ENCODE measurements at places on chromosomes 3 and 15. TPM values are rescaled to one million over a fixed set of nuclear protein-coding genes. Genes with fewer than 3 reads are reported as not detected.

Gene FMN1
- 3.1 TPM for total RNA-seq

- peaks cover 45% of the 10 kb centered on the region for H3K4me1 ChIP-seq
- H3K27me3 ChIP-seq = no peaks in the 10 kb centered on the region
- no peak overlapping the region for H3K4me3 ChIP-seq
- H3K36me3 ChIP-seq = no peaks in the 10 kb centered on the region
Observed at GRCh38 chr3:196419386-196419785, 12.8 kb downstream of the UBXN7 start.

GRCh38 chr3:18900994-18901393, 247.3 kb upstream of the KCNH8 start:
- no peaks in the 10 kb centered on the region for H3K36me3 ChIP-seq
- H3K4me1 ChIP-seq = no peaks in the 10 kb centered on the region
- no peak overlapping the region for H3K27ac ChIP-seq
- H3K27me3 ChIP-seq = no peaks in the 10 kb centered on the region
- H3K4me3 ChIP-seq = no peak overlapping the region

DNA sequence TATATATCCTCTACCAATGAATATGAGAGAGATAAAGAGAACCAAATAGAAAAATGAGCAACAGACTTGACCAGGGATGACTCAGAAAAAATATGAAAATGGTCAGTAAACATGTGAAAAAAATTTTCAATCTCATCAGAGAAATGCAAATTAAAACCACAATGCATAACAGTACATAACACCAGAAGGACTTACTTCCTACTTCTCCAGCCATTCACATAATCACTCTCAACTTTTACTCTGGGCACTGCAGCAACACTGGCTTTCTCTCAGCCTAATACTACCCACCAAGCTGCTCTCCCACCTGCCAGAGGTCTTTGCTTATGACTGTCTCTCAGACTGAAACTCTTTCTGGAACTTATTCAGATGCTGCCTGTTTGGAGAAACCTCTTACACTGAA, 49.4 kb downstream of the DPH6 start:
- H3K27me3 ChIP-seq = no peaks in the 10 kb centered on the region
- H3K4me3 ChIP-seq = no peak overlapping the region
- H3K27ac ChIP-seq = no peak overlapping the region
- no peaks in the 10 kb centered on the region for H3K36me3 ChIP-seq
- DNase-seq = no peak

- H3K4me3 ChIP-seq = no peak overlapping the region
- no peak for DNase-seq
- no peaks in the 10 kb centered on the region for H3K36me3 ChIP-seq
- no peaks in the 10 kb centered on the region for H3K27me3 ChIP-seq
- H3K4me1 ChIP-seq = no peaks in the 10 kb centered on the region
Observed at GRCh38 chr3:124263168-124263567, 271.2 kb upstream of the ROPN1 start.

DNA sequence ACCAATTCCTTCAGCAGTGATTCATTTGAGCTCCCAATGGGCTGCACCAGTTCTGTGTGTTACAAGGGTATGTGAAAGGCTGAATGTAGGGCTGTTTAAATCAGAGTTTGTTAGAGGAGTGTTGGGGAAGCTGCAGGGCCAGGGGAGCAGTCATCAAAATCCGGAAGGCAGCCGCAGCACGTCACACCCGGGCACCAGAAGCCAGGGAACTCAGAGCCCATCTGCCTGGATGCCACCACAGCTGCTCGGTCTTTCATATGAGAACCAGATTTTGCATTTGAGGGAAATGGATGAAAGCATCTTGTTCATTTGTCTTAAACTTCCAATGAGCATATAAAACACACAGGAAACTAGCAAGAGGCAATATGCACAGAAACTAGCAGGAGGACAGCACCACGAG, 24.2 kb upstream of the NEO1 start:
- H3K27ac ChIP-seq = no peak overlapping the region
- no peaks in the 10 kb centered on the region for H3K4me1 ChIP-seq
- no peak for DNase-seq
- H3K27me3 ChIP-seq = no peaks in the 10 kb centered on the region
- no peaks in the 10 kb centered on the region for H3K36me3 ChIP-seq

DNA sequence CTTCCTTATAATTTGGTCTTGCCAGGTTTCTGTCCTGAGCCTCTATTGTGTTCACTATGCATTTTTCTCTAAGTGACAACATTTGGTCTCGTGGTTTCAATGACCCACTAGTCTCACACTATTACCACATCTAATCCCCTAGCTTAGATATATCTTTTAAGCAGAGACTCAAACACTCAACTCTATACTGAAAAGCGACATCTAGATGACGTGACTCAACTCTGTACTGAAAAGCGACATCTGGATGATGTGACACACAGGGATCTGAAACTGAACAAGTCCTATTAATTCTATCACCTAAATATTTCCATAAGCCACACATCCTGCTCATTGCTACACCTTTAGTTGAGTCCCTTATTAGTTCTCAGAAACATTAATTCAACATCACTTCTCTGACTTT, 141.7 kb upstream of the MBNL1 start:
- no peaks in the 10 kb centered on the region for H3K36me3 ChIP-seq
- no peak overlapping the region for H3K27ac ChIP-seq

DNA sequence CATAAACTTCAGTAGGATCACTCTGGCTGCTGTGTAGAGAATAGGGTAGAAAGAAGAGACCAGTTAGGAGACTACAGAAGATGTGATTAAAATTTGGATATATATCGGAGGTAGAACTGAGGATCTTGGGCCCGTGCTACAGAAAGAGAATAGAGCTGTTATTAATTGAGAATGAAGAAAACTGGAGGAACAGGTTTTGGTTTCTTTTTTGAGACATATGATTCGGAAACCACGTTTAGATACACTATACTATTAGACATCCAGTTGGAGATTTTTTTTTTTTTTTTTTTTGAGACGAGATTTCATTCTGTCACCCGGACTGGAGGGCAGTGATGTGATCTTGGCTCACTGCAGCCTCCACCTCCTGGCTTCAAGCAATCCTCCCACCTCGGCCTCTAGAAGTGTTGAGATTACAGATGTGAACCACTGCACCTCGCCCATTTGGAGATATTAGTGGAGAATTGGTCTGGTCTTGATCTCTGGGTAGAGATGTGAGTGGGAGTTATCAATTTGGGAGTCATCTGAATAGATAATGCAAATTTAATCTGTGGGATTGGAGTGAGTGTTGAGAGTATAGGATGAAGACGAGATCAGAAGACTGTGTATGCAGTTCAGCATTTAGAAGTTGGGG, 50.9 kb downstream of the TCF12 start:
- no peak overlapping the region for H3K4me3 ChIP-seq
- H3K36me3 ChIP-seq = no peaks in the 10 kb centered on the region
- no peak overlapping the region for H3K27ac ChIP-seq
- peaks cover 27% of the 10 kb centered on the region for H3K4me1 ChIP-seq

DNA sequence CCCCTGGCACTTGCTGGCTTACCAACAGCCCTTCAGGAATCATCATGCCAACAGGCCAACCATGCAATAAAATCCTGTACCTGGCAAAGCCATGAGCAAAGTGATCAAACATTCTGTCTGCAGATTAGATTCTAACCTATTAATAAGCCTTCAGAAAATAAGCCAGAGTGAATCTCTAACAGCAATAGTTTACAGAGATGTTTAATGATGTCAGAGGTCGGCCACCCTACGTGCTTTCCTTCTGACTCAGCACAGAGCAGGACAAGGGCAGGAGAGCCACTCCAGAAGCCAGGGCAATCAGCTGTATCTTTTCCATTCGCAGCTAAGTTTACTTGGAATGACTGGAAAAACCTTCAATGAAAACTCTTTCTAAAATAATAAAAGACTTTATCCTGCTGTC, 13.1 kb downstream of the COL8A1 start:
- H3K4me1 ChIP-seq = no peaks in the 10 kb centered on the region
- DNase-seq = peak; percentile 67
- no peak overlapping the region for H3K4me3 ChIP-seq
- no peaks in the 10 kb centered on the region for H3K36me3 ChIP-seq

DNA sequence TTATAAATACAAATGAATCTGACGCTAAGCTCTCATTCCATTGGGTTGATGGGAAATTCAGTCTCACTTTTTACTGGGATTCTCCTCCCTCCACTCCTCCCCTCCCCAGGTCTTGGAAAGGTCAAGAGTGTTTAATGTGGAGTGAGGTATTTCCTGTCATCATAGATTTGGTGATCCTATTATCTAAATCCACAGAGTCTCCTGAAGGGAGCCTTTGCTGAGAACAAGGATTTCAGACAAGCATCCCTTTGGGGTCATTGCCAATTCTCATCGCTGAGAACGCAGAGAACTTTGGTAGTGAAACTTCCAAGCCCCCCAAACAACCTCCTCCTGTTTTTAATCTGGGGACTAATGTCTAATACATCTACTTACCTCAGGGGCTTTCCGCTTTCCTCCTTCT, 297.9 kb downstream of the OTOL1 start:
- no peak overlapping the region for H3K4me3 ChIP-seq
- no peaks in the 10 kb centered on the region for H3K4me1 ChIP-seq
- no peaks in the 10 kb centered on the region for H3K27me3 ChIP-seq
